ACHN (cell line): ENCODE measurements at places on chromosomes 16 and 17.

GRCh38 chr17:81659038-81659437 lies 2.7 kb upstream of the PDE6G start:
- no peak for DNase-seq

DNA sequence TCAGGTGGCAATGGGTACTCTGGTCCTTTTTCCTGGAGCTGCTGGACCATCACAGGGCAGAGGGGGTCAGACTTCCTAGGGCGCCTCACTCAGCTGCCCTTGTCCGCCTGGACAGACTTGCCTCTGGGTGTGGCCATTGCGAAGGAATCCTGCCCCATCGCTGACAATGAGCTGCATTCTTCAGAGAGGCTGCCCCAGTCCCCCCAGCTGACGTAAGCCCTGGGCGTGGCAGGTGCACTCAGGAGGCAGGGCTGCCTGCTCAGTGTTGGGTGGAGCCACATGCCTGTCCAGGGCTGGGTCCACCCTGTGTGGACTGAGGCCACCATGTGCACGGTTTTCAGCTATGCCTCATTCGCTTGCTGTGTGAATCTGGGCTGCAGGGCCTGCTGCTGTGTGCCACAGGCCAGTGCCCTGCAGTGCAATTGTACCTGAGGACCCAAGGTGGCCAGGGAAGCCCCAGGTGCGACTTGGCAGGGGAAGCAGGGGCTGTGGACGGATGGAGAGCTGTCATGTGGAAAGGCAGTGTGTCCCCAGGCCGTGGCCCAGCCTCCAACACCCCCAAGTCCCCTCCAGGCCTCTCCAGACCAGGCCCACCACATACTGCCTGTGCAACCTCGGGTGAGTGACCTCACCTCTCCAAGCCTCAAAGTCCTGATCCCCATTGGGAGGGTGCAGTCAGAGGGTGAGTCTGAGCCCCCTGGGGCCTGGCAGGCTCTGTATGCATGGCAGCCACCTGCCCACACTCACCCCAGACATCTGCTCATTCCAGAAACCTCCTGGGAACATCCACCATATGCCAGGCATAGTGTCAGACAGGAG lies 14.0 kb upstream of the MPRIP start:
- DNase-seq, result peak; percentile 99

DNA sequence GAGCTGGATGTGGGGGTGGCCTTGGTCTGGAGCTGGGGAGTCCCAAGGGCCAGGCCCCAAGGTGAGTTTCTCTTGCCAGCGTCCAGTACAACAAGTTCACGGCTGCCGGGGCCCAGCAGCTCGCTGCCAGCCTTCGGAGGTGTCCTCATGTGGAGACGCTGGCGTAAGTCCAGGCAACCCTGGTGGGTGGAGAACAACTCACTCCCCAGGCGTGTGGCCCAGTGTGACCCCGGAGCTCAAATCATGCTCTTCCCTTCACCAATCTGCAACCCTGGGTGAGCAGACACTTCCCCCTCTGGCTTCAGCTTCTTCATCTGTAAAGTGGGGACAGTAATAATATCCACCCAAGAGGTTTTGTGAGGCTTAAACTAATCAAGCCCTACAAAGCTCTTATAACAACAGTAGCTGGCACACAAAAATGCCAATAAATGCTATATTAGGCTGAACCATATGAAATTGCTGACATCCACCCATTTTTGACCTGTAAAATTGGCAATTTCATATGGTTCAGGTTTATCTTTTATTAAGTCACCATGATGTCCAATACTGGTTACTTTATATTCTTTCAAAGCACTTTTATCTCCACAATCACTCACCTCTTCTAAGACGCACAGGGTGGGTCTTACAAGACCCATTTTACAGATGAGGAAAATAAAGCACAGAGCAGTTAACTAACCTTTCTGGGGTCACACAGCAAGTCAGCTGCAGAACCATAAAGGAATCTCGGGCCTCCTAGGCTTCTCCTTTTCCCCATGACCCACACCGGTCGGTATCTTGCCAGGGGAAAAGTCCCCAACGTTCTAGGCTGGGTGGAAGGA lies 19.7 kb downstream of the DEXI start:
- DNase-seq, result no peak

DNA sequence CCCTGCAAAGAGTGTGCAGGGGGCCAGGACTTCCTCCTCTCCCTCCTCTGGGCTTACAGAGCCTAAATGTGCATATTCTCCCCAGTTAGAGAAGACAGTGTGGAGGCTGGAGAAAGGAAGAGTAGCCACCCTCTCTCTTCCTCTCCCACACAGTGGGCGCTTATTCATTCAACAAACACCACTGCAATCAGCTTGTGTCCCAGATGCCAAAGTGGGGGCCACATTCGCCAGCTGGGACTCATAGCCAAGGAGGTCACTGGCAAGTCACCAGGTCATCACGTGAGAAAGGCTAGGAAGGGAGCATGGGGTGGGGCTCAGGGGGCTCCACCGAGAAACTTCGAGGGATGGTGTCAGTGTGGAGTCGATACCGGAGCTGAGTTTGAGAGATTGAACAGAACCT lies 45.0 kb upstream of the ZNF423 start:
- no peak for DNase-seq

- DNase-seq, result no peak
Measured at GRCh38 chr16:17964196-17964595, 372.3 kb downstream of the NPIPA8 start.

DNA sequence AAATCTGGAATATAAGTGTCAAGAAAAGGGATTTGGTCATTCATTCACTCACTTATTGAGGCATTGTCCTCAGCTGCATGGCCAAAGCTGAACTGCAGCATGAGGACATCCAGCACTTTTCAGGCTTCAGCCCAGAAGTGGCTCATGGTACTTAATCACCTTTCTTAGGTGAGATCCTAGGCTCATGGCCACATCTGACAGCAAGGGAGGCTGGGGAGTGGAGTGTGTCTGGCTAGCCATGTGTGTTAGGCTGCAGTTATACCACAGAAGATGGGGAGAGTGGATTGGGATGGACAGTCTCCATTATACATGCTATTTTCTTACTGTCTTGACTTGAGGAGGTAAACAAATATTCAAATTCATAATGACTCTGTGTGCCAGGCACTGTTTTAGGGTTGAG lies 68.8 kb downstream of the SHISA6 start:
- DNase-seq, result no peak

DNA sequence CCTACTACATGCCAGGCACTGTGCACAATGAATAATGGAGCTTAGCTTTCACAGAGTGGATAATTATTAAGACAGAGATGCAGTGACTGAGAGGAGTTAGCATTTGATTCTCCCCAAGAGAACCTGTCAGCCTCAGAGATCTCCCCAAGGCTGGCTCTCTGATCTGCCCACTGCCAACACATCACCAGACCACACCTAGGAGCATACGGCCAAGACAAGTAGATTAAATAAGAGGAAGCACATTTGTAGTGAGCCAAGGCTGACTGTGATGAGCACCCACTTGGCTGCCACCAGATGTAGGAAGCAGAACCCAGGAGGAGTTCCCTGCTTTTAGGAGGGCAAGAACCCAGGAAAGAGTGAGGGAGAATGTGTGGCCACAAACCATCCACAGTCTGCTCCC lies 130.1 kb downstream of the SPACA3 start:
- DNase-seq, result no peak

- DNase-seq, result no peak
Measured at GRCh38 chr17:76542566-76542971, 2.7 kb downstream of the PRCD start.

- DNase-seq, result no peak
Measured at GRCh38 chr17:59436900-59437299, 105.4 kb downstream of the YPEL2 start.

GRCh38 chr17:64787255-64787920 lies 125.3 kb upstream of the SMURF2 start:
- no peak for DNase-seq

- DNase-seq, result no peak
Measured at GRCh38 chr17:77315010-77315409, 174.2 kb downstream of the SEC14L1 start.

DNA sequence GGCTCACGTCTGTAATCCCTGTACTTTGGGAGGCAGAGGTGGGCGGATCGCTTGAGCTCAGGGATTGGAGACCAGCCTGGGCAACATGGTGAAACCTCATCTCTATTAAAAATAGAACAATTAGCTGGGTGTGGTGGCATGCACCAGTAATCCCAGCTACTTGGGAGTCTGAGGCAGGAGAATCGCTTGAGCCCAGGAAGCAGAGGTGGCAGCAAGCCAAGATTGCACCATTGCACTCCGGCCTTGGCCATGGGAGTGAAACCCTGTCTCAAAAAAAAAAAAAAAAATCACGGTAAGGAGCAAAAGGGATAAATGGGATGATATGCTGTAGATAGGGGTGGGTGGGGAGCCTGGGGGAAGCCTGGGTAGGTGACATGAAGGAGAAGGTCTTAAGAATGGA lies 20.4 kb upstream of the TMEM98 start:
- no peak for DNase-seq

DNA sequence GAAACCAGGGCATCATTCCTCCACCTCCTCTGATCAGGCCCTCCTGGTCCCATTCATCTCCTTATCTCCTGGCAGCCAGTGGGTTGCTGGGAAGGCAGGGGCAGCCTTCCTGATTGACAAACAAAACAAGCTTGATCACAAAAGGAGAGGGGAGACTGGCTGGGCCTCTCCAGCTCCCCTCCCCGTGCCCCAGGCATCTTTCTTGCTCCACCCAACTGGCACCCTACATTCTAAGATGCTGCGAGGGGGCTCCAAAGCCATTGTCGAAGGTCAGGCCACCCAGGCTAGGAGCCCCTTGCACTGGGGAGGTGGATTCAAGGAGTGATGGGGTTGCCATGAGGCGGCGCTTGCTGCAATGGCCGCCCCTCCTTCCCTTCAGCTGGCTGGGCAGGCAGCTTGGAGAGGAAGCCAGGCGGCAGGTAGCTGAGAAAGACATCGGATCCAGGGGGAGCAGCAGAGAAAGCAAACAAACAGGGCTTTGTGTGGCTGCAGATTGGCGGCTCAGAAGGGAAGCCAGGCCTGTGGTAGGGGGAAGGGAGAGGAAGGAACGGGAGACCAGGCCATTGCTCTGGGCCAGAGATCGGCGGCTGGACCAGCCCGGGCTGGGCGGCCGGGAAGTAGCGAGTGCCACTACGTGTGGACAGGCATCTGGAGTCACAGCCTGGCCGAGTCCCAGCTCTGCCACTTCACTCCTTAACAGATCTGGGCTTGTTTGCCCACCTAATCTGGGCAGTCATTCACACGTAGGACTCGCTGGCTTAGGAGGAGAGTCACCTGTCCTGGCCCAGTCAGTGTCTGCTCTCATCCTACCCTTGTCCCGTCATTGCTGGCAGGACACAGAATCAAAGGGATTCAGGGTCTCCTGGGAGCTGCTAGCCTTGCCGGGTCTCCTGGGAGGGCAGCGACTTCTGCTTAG lies 12.3 kb downstream of the RAI1 start:
- no peak for DNase-seq

- DNase-seq, result no peak
Measured at GRCh38 chr17:20315821-20316220, 151.5 kb downstream of the LGALS9B start.

- no peak for DNase-seq
Measured at GRCh38 chr17:1373707-1374237, 26.2 kb downstream of the YWHAE start.

DNA sequence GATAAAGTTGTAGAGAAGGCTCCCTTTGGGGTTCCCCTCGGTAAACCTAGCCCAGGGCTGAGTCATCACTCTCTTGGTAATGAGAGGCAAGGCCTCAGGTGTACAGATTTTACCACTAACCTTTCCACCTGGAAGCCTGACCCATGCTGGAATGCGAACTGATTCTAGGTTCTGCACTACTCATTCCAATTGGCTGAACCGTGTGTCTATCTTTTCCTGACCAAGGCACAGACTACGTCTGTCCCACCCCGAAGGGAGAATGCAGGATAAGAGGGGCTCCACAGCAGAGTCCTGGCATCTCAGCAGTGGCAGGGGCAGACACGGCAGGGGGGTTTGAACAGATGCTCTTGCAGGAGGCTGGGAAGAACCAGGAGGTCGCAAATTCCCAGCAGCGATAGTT lies 65.4 kb upstream of the B4GALNT2 start:
- no peak for DNase-seq

DNA sequence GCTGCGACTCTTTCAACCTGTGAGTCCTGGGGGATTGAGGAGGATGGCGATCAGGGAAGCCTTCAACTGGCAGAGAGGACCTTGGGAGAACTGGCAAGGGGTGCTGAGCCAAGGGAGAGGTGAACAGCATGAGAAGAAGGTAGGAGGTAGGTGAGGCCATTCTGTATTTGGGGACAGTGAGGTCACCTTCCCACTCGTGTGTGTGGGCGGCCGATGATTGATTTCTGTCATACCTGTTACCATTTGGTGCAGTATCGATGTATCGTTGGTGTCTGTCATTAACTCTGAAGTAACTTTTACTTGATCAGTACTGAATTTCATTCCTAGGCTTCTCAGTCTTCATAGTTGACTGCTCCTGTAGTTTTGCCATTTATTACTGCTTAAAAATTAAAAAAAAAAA lies 3.8 kb downstream of the ARSG start:
- no peak for DNase-seq

- DNase-seq, result no peak
Measured at GRCh38 chr17:50993544-50993943, 127.1 kb downstream of the SPAG9 start.

- peak; percentile 64 for DNase-seq
Measured at GRCh38 chr17:19534562-19535149, 1.0 kb downstream of the SLC47A1 start.

- no peak for DNase-seq
Measured at GRCh38 chr17:31508288-31509094, 117.0 kb downstream of the RAB11FIP4 start.

DNA sequence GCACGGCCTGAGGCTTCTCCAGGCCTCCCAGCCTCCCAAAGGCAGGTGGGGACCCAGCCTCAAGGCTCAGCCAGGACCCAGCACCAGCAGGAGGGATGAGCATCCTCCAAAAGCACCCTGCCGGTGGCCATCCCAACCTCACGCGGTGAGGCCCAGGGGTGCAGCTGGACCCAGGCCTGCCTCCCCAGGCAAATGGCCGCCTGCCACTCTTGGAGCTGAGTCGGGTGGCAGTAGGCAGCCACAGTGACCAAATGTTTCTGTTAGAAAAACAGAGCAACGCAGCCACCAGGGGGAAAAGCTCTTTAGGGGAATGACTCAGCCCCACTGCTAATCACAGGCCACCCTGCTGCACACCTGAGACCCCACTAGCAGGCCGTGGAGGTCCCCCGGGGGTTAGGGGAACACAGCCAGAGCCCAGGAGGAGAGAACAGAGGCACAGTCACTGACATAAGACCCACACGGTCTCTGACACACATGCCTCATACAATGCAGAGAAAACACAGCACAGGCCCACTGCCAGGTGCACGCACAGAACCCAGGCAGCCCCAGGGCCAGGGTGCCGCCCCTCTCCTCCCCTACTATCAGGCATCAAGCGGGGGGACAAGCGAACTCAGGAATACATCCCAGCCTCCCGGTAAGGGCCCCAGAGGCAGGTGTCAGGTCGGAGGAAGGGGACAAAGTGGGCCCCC lies 12.4 kb downstream of the BCAR1 start:
- no peak for DNase-seq

- no peak for DNase-seq
Measured at GRCh38 chr16:88393034-88393433, 10.3 kb downstream of the ZNF469 start.

DNA sequence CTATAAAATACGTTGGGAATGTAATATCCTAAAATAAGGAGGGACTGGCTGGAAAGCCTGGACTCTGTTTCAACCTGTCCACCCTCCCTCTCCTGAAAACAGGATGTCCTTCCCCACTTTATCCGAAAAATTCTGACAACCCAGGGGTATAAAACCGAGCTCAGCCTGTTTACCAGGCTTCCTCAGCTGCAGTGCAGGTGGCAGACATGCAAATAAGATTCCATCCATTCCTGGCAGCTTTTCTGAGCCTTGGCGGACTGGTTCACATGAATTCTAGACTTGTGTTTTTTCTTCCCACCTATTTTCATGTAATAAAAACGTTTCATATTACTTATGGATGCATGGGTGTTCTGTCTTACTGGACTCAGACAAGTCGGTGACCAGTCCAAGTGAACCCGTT lies 479.3 kb downstream of the KCNJ18 start:
- no peak for DNase-seq
